ENCODE measurements at places on chromosomes 1 and 21. TPM values are rescaled to one million over a fixed set of nuclear protein-coding genes. Genes with fewer than 3 reads are reported as not detected.

Gene P3H1
- 23.7 TPM for polyA plus RNA-seq

- DNase-seq: no peak
Observed at GRCh38 chr1:170723518-170723917, 59.6 kb downstream of the PRRX1 start.

Gene TAGLN2
- polyA plus RNA-seq: 124 TPM

Gene MORN1
- 5.9 TPM for polyA plus RNA-seq

GRCh38 chr1:184340984-184341383 is 45.8 kb upstream of the C1orf21 start:
- no peak for DNase-seq

Gene SEMA4A
- polyA plus RNA-seq: 2.4 TPM

DNA sequence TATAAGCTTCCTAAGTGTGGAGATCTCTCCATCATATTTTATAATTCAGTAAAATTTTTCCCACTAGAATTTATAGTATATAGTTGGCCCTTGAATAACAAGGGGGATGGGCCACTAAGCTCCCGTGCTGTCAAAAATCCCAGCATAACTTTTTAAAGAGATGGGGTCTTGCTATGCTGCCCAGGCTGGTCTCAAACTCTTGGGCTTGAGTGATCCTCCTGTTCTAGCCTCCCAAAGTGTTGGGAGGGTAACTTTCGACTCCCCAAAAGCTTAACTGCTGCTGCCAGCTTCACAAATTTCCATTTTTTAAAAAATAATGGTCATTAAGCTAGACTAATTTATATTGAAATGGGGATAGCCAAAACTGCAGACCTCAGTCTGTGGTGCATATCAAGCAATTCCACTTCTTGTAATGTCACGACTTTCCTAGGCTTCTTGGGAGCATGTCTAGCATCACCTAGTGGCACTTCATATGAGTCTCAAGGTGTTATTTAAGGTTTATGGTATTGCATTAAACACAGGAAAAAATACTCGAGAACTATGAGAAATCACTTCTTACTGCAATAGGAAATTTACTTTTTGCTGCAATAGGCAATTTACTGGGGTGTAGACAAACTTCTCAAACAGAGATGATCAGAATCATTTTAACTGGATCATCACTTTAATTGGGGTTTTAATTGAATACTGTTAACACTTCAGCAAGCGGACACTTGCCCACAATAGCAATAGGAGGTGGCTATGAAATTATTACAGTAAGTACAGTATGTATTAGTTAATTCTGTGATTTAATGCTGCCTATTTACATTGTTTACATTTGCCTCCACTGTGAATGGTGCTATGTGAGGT is 19.3 kb upstream of the ACTA1 start:
- DNase-seq: no peak

GRCh38 chr1:18681423-18681835 is 50.8 kb downstream of the PAX7 start:
- DNase-seq: no peak

Gene THEM5
- polyA plus RNA-seq: not detected

Gene HCN3
- 6.2 TPM for polyA plus RNA-seq

GRCh38 chr1:180092931-180093650 is 61.6 kb upstream of the QSOX1 start:
- no peak for DNase-seq

GRCh38 chr1:164629971-164630370 is 71.0 kb downstream of the PBX1 start:
- DNase-seq: no peak

DNA sequence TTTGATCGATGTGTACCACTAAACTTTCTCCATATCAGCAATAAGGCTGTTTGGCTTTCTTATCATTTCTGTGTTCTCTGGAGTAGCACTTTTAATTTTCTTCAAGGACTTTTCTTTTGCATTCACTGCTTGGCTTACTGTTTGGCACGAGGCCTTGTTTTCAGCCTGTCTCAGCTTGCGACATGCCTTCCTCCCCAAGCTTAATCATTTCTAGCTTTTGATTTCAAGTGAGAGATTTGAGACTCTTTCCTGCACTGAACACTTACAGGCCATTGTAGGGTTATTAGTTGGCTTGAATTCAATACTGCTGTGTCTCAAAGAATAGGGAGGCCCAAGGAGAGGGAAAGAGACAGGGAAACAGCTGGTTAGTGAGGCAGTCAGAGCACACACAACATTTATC is 120.6 kb upstream of the KCND3 start:
- peak; percentile 55 for DNase-seq

All from adrenal gland (tissue), 19 donors.